ENCODE measurements at places on chromosomes 1 and 21.

DNA sequence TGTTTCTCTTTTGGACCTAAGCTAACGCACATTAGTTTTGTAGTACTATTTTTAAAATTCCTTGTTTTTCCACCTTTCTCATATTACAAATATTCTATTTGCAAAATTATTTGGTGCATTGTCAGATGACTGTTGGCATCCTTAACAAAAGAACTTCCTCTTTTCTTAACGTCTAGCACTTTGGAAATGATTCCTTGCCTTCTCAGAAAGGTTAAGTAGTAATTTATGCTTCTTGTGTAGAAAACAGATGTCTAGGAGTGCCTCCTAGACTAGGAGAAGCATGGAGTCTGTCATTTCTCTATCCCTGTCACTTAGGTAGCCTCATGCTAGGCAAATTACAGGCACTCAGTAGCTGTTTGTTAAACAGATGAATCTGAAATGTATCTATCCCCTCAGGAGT is 64.4 kb downstream of the HSPA13 start:
- no peak for DNase-seq

DNA sequence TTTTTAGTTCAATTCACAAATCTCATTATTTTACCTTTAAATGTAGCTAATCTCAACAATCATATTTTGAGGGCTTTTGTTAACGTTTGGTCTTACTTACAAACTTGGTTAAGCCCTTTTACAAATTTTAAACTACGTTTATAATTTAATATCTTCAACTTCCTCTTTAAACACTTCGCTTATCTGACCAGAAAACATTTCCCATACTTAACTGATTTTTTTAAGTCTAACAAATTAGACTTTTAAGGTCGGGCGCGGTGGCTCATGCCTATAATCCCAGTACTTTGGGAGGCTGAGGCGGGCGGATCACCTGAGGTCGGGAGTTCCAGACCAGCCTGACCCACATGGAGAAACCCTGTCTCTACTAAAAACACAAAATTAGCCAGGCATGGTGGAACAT is 300.9 kb downstream of the LMX1A start:
- no peak for DNase-seq

- no peak for DNase-seq
Observed at GRCh38 chr1:156435545-156436140, 64.9 kb downstream of the MEF2D start.

DNA sequence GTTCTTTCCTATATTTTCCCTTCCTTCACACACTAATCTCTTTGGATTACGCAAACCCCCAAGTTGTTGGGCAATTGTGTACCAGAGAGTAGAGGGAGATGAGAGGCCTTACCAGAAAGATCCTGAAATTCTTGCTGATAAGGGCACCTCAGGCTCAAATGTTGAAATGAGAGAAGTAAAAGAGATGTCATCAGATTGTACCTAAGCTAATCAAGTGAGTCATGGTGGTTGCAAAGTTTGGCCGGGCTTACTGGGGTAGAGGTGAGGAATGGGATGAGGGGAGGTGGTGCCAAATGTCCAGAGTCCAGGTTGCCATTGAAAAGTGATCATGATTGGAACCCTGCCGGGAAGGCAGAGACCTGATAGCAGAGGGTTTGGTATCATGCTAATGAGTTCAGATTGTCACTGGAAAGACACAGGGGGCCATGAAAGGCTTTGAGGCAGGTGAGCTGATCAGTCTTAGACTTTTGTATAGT is 43.1 kb downstream of the OPTC start:
- DNase-seq, result no peak

DNA sequence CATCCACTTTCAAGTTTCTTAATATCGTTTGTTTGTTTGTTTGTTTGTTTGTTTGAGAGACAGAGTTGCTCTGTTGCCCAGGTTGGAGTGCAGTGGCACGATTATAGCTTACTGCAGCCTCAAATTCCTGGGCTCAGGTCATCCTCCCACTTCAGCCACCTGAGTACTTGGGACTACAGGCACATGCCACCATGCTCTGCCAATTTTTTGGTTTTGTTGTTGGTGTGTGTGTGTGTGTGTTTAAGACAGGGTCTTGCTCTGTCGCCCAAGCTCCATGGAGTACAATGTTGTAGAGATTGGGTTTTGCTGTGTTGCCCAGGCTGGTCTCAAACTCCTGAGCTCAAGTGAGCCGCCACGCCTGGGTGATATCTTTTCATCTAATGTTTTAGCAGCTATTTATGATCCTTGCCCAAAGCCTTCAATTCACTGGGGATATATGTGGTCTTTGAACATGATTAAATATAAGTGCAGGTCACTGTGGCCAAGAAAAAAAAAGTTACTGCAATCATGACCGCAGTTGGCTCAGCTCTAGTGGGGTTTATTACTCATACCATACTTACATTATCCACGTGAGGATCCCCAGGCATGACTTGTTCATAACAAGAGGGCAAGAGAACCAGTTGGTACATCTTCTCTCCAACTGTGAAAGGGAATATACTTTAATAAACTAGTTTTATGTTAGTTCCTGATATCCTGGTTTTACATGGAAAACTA is 8.0 kb downstream of the RRP1B start:
- DNase-seq, result peak; percentile 81

- no peak for DNase-seq
Observed at GRCh38 chr1:9182784-9183257, 51.8 kb upstream of the H6PD start.

- DNase-seq, result no peak
Observed at GRCh38 chr1:145701306-145701862, 5.8 kb downstream of the PDZK1 start.

DNA sequence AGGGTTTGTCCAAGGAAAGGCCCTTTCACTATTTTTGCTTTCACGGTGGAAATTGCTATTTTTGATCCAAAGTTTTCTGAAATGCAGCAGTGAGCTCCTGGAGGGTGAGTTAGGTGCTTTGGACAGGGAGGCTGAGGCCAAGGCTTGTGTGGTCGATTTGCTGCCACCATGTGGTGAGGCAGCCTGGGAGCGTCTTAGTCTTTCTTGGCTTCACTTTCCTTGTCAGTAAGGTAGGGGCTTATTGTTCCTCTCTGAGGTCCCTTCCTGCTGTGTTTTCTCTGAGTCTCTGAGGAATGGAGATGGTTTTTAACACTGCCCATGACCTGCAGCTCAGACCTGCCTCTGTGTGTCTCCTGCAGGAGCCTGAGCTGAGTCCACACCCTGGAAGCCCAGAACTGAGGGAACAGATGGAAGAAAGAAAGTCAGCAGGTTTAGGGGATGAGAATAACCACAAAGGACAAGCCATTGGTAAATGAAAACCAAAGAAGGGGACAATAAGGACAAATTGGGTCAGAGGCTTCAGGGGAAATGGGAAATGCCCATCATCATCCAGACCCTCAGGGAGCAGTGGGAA is 20.1 kb upstream of the S100A10 start:
- DNase-seq, result no peak

- DNase-seq, result no peak
Observed at GRCh38 chr1:199724049-199724448, 303.5 kb upstream of the NR5A2 start.

GRCh38 chr1:219239518-219239917 is 65.8 kb downstream of the LYPLAL1 start:
- no peak for DNase-seq

- DNase-seq, result no peak
Observed at GRCh38 chr1:26162220-26162709, 3.4 kb downstream of the FAM110D start.

- DNase-seq, result no peak
Observed at GRCh38 chr1:36534711-36535412, 52.1 kb upstream of the CSF3R start.

DNA sequence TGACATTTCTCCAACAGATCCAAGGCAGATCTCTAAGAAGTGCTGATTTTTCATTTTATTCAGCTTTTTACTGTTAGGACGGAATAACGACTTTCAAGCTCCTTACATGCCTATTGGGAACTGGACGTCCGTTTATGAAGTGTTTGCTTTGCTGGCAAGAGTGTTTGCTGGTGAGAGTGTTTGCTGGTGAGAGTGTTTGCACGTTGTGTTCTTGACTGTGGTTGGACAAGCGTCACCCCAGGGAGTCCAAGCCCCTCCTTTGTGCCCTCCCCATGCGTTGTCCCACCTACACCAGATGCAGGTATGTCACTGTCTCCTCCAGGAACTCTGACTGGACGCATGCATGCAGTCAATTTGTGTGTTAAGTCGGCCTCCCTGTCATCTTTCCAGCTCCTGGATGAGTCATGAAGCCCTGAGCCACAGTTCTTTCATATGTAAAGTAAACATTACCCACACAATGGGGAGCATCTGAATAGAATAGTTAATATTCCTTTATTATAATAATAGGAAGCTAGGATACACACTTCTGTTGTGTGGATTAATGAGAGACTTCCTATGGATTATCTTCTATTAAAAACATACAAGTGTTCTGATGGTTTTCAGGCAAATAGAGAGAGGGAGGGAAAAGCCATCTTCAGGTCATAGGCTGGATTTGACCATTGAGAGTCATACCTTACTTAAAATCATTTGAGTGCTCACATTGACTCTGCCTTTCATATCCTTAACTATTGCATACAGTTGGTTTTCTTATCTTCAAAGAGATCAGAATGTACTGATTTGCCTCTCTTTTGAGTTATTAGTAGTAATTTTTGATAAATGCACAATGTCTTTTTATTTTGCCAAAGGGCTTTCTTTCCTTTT is 119.2 kb downstream of the GALNT2 start:
- peak; percentile 99 for DNase-seq

- no peak for DNase-seq
Observed at GRCh38 chr1:153976819-153977249, 640 bp downstream of the JTB start.

DNA sequence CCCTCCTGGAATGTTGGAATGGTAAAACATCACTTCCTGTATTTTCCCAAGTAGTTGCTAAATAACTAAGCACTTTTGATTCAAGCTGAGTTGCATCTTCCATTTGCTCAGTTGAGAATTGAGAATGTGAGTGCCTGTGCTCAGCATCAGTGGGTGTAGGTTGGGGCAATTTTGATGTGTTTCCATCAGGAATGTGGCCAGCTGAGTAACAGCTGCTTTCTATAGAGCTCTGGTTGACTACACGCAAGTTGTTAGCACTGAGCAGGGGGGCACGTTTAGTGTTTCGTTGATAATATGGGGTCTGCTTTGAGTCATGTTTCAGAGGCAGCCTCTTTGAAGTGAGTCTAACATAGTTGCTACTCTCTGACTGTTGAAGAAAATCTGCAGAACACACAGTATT is 41.5 kb downstream of the LRRC53 start:
- DNase-seq, result no peak

- DNase-seq, result no peak
Observed at GRCh38 chr1:119542492-119542946, 35.5 kb downstream of the HSD3B1 start.

- no peak for DNase-seq
Observed at GRCh38 chr1:42838482-42839190, 7.8 kb upstream of the ZNF691 start.

- no peak for DNase-seq
Observed at GRCh38 chr1:108327534-108328466, 83.9 kb upstream of the NBPF4 start.

- no peak for DNase-seq
Observed at GRCh38 chr21:43279578-43279894, 110.7 kb downstream of the CRYAA start.

GRCh38 chr1:221241592-221241991 is 362.3 kb downstream of the HLX start:
- DNase-seq, result no peak

DNA sequence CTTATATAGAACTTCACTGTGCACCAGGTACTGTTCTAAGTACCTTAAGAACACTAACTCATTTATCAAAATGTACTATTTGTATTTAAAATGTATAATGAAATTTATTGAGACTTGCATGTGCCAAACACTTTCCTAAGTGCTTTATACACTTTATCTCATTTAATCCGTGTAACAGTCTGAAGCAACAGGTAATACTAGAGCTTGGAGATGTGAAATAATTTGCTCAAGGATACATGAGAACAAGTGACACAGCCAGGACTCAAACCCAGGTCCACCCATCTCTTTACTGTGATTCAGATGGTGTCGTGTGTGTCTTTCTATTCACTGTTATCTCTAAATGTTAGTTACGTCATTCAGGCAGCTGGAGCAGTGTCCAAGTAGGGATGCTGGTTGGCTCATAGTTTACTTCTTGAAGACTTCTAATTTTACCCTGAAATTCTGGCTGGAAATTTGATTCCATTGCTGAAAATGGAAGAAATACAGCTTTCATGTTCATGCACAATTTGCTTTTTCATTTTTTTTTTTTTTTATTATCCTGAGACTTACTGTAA is 169.7 kb upstream of the UBE2U start:
- no peak for DNase-seq

DNA sequence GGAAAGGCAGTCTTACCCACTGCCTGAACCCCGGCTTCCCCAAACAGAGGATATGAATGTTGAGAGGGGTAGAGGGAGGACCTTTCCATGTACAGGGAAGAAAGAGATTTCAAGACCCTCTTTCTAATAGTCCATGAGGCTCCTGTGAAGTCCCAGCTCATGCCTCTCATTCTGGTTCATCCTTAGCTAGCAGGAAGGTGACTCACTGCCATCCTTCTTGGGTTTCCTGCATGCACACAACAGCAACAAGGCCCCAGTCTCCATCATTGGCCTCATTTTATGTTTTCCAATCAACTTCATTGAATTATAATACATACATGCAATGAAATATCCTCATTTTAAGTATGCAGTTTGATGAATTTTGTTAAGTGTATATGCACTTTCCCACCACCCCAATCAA is 46.2 kb downstream of the SYT2 start:
- DNase-seq, result no peak

- DNase-seq, result no peak
Observed at GRCh38 chr1:66152034-66152433, 359.3 kb downstream of the PDE4B start.

DNA sequence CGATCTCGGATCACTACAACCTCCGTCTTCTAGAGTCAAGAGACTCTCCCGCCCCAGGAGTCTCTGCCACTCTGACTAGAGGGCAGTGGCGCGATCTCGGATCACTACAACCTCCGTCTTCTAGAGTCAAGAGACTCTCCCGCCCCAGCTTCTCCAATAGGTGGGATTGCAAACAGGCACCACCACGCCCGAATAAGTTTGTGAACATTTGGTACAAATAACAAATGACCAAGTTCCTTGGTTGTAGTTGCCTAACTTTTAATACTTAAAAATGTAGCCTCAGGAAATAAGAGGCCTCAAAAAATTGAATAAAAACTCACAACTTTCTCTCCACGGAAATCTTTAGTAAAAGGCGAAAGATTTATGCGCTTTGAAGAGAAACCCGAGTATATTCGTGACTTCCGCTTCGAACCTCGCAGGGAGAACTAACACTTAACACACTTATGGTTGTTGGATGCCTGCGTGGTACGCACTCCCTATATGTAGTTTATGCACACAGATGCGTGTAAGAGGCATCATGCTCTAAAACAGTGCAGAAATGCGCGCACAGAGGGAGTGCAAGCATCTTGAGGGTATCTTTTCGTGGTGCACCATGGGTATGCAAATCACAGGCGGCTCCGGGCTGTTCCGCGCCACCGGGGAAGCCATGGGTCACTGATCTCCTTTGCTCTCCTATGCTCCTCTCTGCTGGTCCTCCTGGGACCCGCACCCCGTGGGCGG is 11.4 kb downstream of the BTBD19 start:
- DNase-seq, result peak; percentile 94

Data from SW480 (cell line).